ENCODE measurements at places on chromosomes 2 and 18. TPM values are rescaled to one million over a fixed set of nuclear protein-coding genes. Genes with fewer than 3 reads are reported as not detected.

DNA sequence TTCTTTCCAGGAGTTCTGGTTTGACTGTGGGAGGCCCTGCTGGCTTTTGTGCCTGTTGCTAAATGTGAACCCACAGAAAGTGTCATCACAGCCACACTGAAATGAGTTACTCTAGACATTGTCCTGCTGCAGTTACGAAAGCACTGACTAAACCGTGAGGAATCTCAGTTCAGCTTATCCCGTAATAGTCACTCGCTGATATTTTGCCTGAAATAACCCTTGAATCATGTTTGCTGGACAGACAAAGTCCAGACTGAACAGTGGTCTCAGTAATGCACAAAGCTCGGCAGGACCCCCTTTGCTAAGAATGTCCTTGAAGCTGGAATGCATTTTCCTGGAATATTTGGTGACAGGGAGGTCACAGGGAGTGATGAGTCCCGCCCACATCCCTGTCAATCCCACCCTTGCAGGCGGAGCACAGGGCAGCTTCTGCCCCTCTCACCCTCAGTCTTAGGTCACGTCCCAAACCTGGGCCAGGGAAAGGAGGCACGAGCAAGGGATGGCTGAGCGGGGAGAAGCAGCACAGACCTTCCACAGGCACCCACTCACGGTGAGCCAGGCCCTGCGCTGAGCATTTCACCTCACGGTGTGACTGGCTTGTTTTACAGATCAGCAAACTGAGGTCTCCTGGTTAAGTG, 53.4 kb downstream of the ADI1 start:
- no peak for DNase-seq

Gene MORN2
- total RNA-seq: 8.5 TPM

- no peak for DNase-seq
Measured at GRCh38 chr18:10751653-10752052, 225.8 kb downstream of the NAPG start.

GRCh38 chr2:206993964-206994363, 54.6 kb downstream of the CPO start:
- no peak for DNase-seq

Gene SYT4
- 0.75 TPM for total RNA-seq

Gene TRPM8
- total RNA-seq: not detected
